Hematopoietic multipotent progenitor cell treated with erythropoietin and hydrocortisone succinate and interleukin-3 and kit ligand, for 4 days (in vitro differentiated cells): ENCODE measurements at places on chromosomes 4 and X.

DNA sequence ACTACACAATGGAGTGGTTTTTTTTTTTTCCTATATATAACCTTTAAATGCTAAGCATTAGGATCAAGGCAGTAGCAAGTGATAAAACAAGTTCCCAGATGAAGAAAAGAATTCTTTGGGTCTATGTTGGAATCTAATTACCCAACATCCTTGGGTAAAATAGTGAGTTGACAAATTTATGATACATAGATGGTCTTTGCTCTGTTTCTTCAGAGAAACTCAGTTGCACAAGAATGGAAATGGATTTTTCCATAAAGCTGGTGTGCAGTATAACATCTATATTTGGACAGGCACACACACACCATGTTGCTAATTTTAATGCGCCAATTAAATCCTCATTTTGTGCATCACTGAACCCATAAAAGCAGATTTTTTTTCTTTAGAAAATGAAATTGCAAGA is 137.0 kb upstream of the MED14 start:
- DNase-seq = no peak

DNA sequence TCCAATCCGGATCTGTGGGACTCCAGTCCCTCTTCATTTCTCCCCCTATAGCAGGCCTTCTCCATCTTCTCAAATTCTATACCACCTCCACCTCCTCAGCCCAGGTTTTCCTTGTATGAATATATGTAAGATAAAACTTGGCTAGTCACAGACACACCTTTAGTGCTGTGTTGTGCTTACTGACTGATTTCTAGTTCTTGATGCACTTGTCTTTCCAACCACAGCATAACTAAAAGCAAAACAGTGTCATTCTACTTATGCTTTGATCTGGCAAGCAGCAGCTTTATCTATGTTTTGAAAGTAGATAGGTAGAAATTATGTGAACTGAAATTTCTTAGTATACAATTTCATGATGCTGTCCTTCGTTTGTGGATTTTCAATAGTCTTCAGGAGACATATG is 47.5 kb downstream of the CCNI start:
- no peak for DNase-seq

DNA sequence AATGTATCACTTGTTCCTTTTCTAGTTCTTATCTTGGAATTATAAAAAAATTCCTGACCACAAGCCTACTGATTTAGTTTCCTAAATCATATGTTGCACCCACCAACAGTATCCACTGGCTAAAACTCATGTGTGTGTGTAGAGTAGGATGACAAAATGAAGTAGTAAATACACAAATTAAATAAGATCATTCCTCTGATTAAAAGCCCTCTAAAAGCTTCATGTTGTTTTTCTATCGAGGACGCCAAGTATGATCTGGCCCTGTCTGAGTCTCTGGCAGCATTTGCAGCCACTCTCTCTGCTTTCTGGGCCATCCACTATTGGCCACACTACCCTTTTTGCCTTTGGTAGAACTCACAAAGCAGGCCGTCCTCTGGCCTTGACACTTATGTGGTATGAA is 183.4 kb downstream of the PACRGL start:
- no peak for DNase-seq

DNA sequence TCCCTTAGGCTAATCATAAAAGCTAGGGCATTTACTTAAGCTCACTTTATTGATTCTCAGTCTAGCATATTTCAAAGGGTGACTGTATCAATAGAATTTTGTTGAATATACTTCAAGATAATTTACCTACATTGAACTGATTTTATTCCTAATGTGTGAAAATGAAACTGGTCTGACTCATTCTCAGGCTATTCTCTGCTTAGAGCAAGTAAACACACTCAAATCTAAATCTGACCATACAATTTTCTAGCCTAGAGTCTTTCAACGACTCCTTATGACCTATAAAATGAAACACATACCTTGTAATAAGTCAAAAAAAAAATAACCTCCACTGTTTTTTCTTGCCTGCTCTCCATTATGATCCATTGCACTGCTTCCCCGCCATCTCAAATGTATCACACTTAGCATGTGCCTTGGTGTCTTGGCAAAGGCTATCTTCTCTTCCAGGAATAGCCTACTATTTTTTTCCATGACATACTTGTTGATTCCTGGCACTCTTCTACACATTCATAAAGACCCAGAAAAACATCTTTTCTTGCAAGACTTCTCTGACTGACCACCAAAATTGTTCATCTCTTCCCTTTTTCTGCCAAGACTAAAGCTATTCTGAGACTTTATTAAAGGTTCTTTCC is 965.1 kb upstream of the HS3ST1 start:
- DNase-seq = no peak

DNA sequence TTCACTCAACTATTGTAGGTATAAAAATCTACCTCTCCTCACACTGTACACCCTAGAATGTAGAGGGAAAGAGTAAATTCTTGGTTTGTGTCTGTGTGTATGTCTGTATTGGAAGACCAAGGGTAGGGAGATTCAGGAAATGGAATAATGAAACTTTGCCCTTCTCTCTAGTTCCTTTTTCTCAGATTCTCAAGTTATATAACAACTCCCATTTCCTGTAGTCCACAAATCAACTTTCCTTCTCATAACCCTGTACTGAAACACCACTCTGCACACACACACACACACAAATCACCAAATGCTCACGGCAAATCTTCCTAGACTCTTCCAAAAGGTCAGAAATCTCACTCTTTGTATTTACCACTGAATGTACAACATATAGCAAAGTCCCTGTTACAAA is 824.5 kb upstream of the DIAPH2 start:
- no peak for DNase-seq

- DNase-seq = no peak
Observed at GRCh38 chrX:148156986-148157385, 175.8 kb downstream of the FMR1NB start.

GRCh38 chr4:40559585-40560465 is 69.8 kb downstream of the RBM47 start:
- no peak for DNase-seq

DNA sequence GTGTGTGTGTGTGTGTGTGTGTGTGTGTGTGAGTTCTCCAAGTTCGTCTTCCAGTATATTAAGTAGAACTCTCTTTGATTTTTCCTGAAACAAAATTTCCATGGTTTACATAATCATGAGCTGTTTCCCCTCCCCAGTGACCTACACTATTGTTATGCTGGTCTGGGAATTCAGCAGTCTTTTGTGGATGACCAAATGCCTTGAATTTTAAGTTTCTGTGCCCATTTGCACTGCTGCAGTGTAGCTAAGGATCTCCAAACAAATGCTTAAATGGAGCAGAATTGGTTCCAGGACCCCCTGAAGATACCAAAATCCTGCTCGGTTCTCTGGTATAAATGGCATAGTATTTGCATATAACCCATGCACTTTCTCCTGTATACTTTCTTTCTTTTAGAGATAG is 77.2 kb upstream of the SLC34A2 start:
- DNase-seq = no peak

- peak; percentile 69 for DNase-seq
Observed at GRCh38 chr4:76377911-76378310, 43.0 kb downstream of the CCDC158 start.

DNA sequence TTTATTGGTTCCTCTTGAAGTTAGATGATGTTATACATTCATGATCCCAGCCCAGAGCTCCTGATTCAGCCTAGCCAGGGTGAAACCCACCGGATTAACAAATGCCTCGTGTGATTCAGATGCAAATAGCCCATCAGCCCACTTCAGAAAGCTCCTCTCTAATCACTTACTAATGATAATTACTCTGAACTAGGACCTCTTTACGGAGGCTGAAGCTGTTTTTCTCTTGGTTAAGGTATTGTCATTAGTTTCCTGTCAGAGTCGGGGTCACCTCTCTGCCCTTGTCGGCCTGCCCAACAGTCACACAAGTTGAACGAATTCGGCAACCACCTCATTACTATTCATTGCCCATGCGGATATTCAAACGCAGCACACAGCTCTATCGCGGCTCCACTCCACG is 36.6 kb downstream of the ZFP42 start:
- DNase-seq = no peak
